ENCODE measurements at places on chromosomes 11 and 22. TPM values are rescaled to one million over a fixed set of nuclear protein-coding genes. Genes with fewer than 3 reads are reported as not detected.

GRCh38 chr11:68632802-68633201 lies 51.5 kb upstream of the GAL start:
- no peak overlapping the region for H3K27ac ChIP-seq
- no peaks in the 10 kb centered on the region for H3K4me1 ChIP-seq
- peak; percentile 75 for DNase-seq
- H3K27me3 ChIP-seq: no peaks in the 10 kb centered on the region
- H3K36me3 ChIP-seq: no peaks in the 10 kb centered on the region
- H3K4me3 ChIP-seq: no peak overlapping the region

GRCh38 chr11:122998727-122999366 lies 17.2 kb upstream of the BSX start:
- no peak overlapping the region for H3K4me3 ChIP-seq
- peaks cover 23% of the 10 kb centered on the region for H3K27me3 ChIP-seq
- no peaks in the 10 kb centered on the region for H3K36me3 ChIP-seq
- no peaks in the 10 kb centered on the region for H3K4me1 ChIP-seq
- H3K27ac ChIP-seq: no peak overlapping the region

GRCh38 chr22:20249797-20250354 lies 18.2 kb downstream of the RTN4R start:
- no peak for DNase-seq
- H3K27ac ChIP-seq: no peak overlapping the region
- no peaks in the 10 kb centered on the region for H3K27me3 ChIP-seq
- H3K36me3 ChIP-seq: no peaks in the 10 kb centered on the region
- H3K4me3 ChIP-seq: no peak overlapping the region
- peaks cover 16% of the 10 kb centered on the region for H3K4me1 ChIP-seq

DNA sequence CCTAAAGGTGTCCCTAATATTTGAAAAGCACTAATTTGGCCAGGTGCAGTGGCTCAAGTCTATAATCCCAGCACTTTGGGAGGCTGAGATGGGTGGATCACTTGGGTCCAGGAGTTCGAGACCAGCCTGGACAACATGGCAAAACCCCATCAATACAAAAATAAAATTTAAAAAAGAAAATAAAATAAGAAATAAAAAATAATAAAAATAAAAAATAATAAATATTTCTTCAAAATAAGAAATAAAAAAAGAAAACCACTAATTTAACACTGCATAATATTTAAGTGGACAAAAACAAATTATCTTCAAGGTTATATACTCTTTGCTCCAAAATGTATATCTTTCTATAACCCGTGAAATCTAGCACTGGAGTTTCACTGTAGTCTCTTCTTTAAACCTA lies 32.9 kb downstream of the CPT1A start:
- H3K27ac ChIP-seq: no peak overlapping the region
- H3K4me3 ChIP-seq: no peak overlapping the region
- H3K27me3 ChIP-seq: no peaks in the 10 kb centered on the region
- DNase-seq: no peak

- H3K27me3 ChIP-seq: no peaks in the 10 kb centered on the region
- no peak overlapping the region for H3K27ac ChIP-seq
- no peak for DNase-seq
- peaks cover 4% of the 10 kb centered on the region for H3K4me1 ChIP-seq
Observed at GRCh38 chr11:495537-495931, 11.5 kb downstream of the RNH1 start.

- no peak overlapping the region for H3K4me3 ChIP-seq
- peaks cover 16% of the 10 kb centered on the region for H3K4me1 ChIP-seq
- no peaks in the 10 kb centered on the region for H3K27me3 ChIP-seq
- no peak overlapping the region for H3K27ac ChIP-seq
- H3K36me3 ChIP-seq: no peaks in the 10 kb centered on the region
Observed at GRCh38 chr22:38802671-38803121, 8.8 kb upstream of the DNAL4 start.

- no peaks in the 10 kb centered on the region for H3K4me1 ChIP-seq
- H3K4me3 ChIP-seq: no peak overlapping the region
Observed at GRCh38 chr22:49951000-49951677, 9.4 kb upstream of the PIM3 start.

DNA sequence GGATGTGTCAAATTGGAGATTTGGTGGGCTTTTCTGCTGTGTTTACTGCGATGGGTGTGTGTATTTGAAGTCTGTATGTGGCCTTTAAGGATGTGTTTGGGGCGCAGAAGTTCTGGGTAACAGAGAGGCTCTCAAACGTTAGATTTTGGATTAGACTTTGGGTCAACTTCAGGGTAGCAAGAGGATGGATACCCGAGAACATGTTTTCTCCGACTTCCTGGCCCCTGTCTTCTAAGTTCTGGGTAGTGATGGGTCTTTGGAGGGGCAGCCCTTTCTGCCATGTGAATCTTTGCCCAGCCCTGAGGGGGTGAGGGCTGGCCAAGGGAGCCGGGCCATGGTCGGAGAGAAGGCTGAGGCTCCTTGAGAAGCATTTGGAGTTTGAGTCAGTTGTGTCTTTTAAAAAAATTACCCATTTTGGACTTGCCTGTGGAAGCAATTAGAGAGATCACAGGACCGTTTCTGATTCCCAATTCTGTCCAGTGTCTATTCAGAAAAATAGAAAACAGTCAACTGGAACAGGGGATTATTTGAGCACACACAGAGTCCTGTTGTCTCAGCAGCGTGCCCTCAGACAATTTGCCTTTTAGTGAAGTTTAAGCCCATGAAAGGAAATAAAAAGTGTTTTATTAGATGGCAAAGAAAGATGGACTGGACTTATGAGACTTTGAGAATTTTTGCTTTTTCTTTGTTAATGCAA lies 114.4 kb downstream of the PTPRJ start:
- H3K4me1 ChIP-seq: peaks cover 70% of the 10 kb centered on the region
- H3K27me3 ChIP-seq: no peaks in the 10 kb centered on the region
- H3K4me3 ChIP-seq: no peak overlapping the region
- no peak overlapping the region for H3K27ac ChIP-seq

DNA sequence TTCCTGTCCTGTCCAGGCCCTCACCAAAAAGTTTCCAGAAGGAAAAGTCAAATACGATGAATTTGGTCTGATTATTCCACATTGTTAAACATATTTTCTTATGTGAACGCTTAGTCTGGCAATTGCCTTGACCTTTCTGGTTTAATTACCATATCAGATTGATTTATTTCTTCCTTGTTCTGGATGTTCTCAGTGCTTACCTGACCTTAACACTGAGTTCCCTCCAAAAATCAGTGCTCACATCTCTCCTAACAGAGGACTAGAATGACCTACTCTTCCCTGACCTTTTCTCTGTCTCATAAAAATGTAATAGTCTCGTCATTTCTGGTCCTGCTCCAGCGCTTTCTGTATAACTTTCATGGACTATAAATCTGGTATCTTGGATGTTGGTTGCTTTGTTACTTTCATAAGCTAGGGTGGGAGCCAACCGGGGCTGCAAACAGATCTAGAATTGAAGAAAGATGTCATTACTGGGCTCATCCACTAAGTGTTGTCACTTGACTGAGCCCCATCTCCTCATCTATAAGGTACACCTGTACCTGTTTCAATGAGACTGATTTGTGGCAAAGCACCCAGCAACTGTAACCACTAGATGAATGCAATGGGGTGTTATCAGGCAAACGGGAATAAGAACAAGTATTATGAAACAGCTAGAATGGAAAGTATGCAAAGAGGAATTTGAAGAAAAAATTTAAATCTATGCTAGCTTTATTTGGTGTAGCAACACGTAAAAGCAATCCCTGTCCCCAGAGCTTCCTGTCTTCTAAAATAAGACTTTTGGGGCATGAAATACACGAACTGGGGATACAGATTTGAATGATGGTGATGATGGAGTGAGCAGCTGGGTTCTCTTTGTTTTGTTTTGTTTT lies 2.4 kb downstream of the FADS2 start:
- no peak overlapping the region for H3K27ac ChIP-seq
- DNase-seq: no peak

GRCh38 chr11:92413757-92414513 lies 189.3 kb downstream of the FAT3 start:
- no peak overlapping the region for H3K27ac ChIP-seq
- no peak for DNase-seq
- H3K4me3 ChIP-seq: no peak overlapping the region
- no peaks in the 10 kb centered on the region for H3K27me3 ChIP-seq

GRCh38 chr22:44413211-44413610 lies 84.8 kb downstream of the RTL6 start:
- H3K27me3 ChIP-seq: peaks cover 4% of the 10 kb centered on the region
- no peak overlapping the region for H3K27ac ChIP-seq
- no peaks in the 10 kb centered on the region for H3K36me3 ChIP-seq
- no peak for DNase-seq
- H3K4me3 ChIP-seq: no peak overlapping the region

The AP1B1 gene
- 52.2 TPM for total RNA-seq

The PEX26 gene
- total RNA-seq: 47.6 TPM

The LRRC74B gene
- not detected for total RNA-seq
